Activated CD4-positive, alpha-beta T cell treated with anti-CD3 and anti-CD28 coated beads for 24 hours (primary cell): ENCODE measurements at places on chromosomes 13 and 19.

DNA sequence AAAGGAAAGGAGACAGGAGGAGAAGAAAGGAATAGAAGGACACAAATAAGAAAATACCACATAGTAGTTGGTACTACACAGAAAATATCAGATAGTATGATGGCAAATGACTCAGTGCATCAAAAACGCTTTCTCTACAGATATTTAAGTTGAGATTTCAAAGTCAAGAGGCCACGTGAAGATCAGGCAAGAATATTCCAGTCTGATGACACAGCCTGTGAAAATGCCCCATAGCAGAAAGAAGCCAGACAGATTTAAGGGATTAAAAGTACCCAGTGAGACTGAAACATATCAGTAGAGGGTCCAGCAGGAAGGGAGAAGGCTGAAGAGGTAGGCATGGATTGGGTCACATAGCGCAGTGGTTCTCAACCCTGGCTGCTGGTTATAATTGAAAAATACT is 113.7 kb downstream of the VWA8 start:
- DNase-seq, result no peak

DNA sequence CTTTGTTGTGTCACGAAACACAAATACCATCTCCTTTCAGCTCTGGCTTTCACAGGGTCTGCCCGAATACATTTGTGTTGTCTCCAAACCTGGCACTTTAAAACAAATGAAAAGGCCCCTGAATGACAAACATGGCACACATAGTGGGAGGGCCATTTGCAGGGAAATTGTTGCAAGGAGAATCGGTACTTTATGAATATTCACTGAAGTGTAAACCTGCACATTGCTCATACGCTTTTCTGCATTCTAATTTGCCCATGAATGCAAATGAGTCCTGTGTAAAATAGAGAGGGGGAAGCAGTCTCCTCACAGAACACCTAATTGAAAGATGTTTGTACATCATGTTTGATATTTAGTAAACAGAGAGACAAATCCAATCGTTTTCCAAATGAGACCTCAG is 82.7 kb upstream of the PCDH8 start:
- DNase-seq, result no peak

DNA sequence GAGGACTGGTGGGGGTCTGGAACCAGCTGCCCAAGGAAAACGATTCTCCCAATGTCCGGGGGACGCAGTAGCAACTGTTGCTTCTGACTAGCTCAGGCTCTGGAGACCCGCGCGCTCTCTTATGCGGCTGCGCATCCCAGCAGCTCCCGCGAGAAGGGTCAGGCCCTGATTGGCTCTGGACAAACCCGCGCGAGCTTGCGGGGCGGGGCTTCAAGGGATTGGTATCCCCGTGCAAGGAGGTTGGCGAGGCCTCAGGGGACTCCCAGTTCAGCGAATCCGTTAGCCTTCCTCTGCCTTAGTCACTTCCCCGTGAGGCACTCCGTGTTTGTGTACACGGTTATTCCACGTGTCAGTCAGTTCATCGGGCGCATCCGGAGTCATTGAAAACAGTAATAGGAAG is 20.2 kb downstream of the SIGLECL1 start:
- no peak for DNase-seq

GRCh38 chr19:48350856-48351255 is 12.9 kb downstream of the TMEM143 start:
- no peak for DNase-seq

GRCh38 chr19:8148410-8149260 is 757 bp downstream of the FBN3 start:
- no peak for DNase-seq

- DNase-seq, result no peak
These were observed 88.3 kb downstream of the DHRS12 start for GRCh38 chr13:51715613-51716012.

- no peak for DNase-seq
These were observed 342.2 kb downstream of the DACH1 start for GRCh38 chr13:71524613-71525304.

- no peak for DNase-seq
These were observed 87.3 kb downstream of the FNDC3A start for GRCh38 chr13:49063011-49063410.

GRCh38 chr13:83940742-83941141 is 58.5 kb upstream of the SLITRK1 start:
- no peak for DNase-seq

DNA sequence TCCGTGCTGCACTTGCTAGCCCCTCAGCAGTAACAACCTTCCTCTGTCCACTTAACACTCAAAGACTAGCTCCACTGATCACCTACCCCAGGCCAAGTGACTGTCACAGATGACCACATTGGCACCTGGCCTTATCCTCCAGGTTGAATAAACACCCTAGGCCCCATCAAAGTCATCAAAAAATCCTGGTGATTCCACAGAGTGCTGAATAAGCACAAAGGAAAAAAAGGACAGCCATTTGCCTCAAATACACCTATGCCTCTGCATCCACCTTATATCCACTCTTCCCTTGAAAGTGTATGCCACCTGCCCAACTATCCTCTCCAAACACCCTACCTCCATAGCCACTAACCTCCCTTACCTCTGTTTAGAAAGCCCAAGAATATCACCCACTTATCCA is 2.7 kb downstream of the ZNF154 start:
- no peak for DNase-seq

- peak; percentile 54 for DNase-seq
These were observed 816 bp downstream of the USF2 start for GRCh38 chr19:35269438-35270117.

DNA sequence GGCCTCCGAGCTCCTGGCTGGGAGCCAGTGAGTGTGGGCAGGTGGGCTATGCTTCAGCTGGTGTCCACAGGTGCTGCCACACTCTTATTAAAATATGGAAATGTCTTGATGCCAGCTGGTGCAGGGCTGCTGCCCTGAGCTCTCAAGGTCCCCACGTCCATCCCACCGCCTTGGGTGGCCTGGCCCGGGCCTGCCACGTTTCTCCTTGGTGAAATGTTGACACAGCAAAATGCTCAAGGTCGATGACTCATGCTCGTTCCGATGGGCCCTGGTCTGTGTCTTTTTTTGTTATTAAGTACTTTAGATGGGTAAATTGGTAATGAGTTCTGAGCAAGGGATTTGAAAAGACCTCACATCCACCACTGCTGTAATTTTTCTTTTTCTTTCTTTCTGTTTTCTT is 524.7 kb downstream of the MYO16 start:
- DNase-seq, result no peak

DNA sequence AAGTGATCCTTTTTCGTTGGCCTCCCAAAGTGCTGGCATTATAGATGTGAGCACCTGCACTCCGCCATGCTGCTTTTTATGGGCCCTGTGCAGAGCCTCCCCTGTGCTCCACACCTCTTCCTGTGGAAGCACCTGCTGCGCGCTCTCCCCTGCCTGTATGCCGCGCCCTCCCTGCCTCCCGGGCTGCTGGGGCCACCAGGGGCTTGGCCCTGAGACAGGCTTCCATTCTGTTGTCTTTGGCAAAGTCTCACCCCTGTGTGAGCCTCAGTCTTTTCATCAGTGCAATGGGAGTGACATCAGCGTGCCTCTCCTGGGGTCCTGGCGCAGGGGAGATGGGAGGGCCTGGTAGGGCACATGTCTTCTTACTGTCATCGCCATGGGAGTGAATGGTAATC is 1.3 kb downstream of the FAM174C start:
- no peak for DNase-seq

- DNase-seq, result no peak
These were observed 14.7 kb downstream of the HCN2 start for GRCh38 chr19:604355-604754.

DNA sequence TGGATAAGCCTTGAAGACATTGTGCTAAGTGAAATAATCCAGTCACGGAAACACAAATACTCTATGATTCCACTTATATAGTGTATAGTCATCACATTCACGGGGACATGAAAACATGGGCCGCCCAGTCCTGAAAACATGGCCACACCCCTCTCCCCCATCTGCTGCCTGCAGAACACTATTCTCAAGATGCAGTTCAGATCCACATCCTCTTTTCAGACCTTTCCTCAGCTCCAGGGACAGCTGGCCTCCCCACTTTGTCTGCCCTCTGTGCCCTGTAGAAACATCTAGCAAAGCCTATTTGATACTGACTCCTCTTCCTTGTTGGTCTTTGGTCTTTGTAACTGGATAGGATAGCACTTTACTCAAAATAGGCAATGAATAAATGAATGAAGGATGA is 8.3 kb downstream of the RFX2 start:
- no peak for DNase-seq

DNA sequence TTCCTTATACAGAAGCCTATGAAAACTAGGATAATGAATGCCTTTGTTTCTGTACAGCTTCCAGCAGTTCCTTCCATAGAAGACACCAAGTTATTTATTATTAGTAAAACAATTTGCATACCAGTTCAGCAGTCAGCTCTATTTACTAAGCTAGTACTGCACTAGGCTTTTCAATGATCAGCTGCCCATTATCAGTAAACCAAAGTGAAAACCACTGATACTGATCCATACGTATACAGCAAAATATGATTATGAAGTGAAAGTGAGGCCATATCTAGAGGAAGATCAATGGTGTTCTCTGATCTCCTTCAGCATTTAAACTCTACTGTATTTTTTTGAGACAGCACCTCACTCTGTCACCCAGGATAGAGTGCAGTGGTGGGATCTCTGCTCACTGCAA is 3.2 kb downstream of the TPT1 start:
- DNase-seq, result no peak

GRCh38 chr13:100835695-100836094 is 161.1 kb upstream of the TMTC4 start:
- DNase-seq, result no peak

DNA sequence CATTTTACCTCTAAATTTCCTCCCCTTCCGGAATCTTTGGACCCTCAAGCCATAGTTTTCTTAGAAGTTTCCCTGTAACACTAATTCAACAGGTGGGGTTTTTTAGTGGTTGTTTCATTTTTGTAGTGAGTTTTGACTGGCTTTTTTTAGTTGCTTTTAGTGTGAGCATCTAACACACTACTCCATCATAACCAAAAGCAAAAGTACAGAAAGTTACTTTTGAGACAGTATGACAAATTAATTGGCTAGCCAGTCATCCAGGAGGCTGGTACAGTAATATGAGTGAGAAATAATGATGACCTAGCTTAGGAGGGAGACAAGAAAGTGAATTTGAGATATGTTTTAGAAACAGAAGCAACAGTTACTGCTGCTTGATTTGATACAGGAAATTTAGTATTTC is 71.5 kb downstream of the DNAJC15 start:
- DNase-seq, result no peak

- no peak for DNase-seq
These were observed 35.1 kb downstream of the ZNF433 start for GRCh38 chr19:12000152-12000981.

- DNase-seq, result no peak
These were observed 64.5 kb downstream of the CEBPG start for GRCh38 chr19:33437821-33438671.

DNA sequence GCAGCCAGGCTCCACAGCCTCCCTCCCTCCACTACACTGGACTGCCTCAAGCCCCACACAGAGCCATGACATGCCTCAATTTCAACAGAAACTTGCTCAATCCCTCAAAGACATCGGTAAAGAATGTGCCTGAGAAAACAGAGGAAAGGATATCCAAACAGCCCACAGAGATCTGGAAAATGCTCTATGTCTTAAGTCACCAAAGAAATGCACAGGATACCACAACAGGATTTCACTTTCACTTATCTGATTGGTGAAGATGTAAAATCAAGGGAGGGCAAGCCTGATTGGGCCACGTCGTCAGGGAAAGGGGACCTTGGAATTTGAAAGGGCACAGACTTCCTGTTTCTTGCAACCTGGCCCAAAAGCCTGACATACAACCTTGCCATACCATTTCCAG is 14.2 kb downstream of the CACNA1A start:
- DNase-seq, result no peak

DNA sequence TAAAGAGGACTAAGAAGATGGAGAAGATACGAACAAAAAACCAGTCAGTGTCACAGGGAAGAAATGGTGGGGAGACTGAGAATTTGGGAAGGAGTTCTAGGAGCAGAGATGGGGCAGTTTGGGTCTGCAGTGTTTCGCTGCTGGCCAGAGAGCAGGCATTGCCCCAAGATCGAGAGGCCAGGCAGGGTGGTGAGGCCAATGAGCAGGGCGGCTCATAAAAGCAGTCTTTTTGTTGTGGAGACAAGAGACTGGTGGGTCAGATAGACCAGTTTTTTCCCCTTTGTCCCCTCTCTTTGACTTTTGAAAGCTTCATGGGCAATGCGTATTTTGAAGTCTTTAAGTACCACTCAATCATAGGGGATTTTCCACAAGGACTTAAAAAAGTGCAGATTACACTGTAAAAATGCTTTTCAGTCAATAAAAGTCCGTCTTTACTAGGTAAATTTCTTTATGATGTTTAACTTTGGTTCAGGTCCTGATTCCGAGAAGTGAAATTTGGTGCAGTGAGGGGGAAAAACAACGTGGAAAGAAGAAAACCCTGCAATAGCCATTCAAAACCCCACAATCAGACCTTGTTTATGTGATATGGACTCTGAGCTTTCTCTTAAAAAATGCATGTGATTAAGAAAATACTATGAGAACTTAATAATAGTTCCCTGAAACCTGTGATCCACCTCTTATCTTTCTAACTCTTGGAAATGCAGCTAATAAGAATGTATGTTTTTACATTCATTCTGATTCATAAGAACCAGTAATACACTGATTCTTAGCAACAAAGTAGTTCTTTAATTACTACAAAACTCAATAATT is 338.9 kb downstream of the KLF5 start:
- no peak for DNase-seq

GRCh38 chr19:51018745-51019543 is 565 bp downstream of the KLK10 start:
- no peak for DNase-seq

GRCh38 chr19:43735957-43736356 is 18.8 kb downstream of the SMG9 start:
- DNase-seq, result no peak

DNA sequence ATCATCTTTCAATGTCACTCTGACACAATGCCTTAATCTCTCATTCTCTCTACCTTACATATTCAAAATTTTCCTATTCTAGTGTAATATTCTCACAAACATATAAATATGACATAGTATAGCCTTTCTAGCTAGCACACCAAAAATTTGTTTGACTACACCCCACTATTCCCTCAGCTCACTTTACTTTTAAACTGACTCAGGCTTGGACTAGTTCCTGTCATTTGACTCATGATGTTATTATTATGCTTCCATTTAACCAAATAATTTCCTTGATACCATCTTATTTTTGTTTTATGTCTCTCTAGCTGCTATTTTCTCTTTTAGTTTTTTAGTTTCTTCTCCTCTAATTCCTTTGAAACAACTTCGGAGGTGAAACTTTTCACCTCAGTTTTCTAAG is 1745.6 kb upstream of the PCDH20 start:
- DNase-seq, result no peak

DNA sequence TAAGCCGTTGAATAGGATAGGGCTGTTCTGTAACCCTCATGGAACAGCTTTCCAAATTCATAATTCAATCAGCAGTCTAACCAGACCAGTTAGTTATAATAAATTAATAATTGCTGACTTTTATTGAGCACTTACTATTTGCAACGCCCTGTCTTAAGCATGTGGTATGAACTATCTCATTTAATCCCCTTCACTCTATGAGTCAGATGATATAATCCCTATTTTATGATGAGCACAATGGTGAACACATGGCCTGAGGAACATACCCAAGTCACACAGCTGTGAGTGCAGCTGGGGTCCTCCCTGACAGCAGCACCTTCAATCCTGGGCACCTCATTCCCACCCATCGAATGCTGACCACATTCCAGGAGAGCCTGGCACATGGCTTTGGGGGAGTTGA is 28.0 kb upstream of the SACS start:
- DNase-seq, result no peak

GRCh38 chr13:60494296-60494695 is 97.3 kb downstream of the TDRD3 start:
- DNase-seq, result no peak

GRCh38 chr13:90708128-90708527 is 639.4 kb upstream of the MIR17HG start:
- DNase-seq, result no peak
